ENCODE measurements at places on chromosomes 3 and 15.

GRCh38 chr3:18655827-18656226 lies 230.7 kb upstream of the SATB1 start:
- DNase-seq: no peak

GRCh38 chr3:186307594-186308221 lies 54.3 kb downstream of the DGKG start:
- DNase-seq: no peak

- no peak for DNase-seq
Measured at GRCh38 chr3:157871838-157872460, 234.3 kb downstream of the SHOX2 start.

- no peak for DNase-seq
Measured at GRCh38 chr15:80609091-80609490, 86.0 kb upstream of the ABHD17C start.

GRCh38 chr3:13451301-13451673 lies 28.8 kb upstream of the HDAC11 start:
- DNase-seq: no peak

- no peak for DNase-seq
Measured at GRCh38 chr3:71753701-71754609, at the start of gene GPR27. Gene GPR27, plus strand, starts transcription at chr3:71753855. Its CDS starts 195 bp downstream, at chr3:71754050.

GRCh38 chr3:129278439-129278965 lies at the start of gene HMCES:
Gene HMCES, plus strand, starts transcription at chr3:129278870. Its CDS starts 863 bp downstream, at chr3:129279733.
- DNase-seq: peak; percentile 48

DNA sequence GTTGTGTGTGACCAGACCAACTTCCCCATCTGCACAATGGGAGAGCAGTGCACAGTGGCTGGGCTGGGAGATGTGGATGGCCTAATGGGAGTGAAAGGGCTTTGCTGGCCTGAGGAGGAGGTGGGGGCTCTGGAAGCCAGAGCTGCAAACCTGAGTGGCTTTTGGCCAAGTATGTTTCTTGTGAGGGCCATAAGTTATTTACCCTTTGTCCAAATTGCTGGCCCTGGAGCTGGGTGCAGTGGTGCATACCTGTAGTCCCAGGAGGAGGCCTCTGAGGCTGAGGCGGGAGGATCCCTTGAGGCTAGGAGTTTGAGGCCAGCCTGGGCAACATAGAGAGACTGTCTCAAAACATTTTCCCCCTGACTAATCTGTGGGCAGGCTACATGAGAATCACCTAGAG lies 129.1 kb downstream of the WNT7A start:
- no peak for DNase-seq

- DNase-seq: no peak
Measured at GRCh38 chr3:8328967-8329366, 172.7 kb upstream of the LMCD1 start.

- DNase-seq: no peak
Measured at GRCh38 chr15:94053626-94054025, 177.7 kb upstream of the MCTP2 start.

GRCh38 chr3:48190911-48191310 lies 2.7 kb upstream of the CDC25A start:
- DNase-seq: no peak

- DNase-seq: no peak
Measured at GRCh38 chr3:113002679-113003078, 11.9 kb downstream of the GTPBP8 start.

DNA sequence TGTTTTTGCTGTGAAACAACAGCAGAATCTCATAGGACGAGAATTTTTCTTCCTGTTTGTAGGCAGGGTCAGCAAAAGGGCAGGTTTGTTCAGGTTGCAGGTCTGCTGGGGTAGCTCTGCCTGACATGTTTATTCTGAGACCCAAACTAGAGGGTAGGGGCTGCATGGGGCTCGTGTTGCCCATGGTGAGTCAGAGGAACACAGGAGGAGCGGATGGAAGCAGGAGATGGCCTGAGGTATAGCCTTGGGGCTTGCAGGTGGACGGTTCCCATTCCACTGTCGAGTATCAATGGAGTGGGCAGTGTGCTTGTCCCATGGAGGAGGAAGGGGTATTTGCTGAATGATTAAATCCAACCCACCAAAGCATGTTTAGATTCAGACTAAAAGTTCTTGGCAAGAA lies 138.9 kb downstream of the APBA2 start:
- DNase-seq: no peak

DNA sequence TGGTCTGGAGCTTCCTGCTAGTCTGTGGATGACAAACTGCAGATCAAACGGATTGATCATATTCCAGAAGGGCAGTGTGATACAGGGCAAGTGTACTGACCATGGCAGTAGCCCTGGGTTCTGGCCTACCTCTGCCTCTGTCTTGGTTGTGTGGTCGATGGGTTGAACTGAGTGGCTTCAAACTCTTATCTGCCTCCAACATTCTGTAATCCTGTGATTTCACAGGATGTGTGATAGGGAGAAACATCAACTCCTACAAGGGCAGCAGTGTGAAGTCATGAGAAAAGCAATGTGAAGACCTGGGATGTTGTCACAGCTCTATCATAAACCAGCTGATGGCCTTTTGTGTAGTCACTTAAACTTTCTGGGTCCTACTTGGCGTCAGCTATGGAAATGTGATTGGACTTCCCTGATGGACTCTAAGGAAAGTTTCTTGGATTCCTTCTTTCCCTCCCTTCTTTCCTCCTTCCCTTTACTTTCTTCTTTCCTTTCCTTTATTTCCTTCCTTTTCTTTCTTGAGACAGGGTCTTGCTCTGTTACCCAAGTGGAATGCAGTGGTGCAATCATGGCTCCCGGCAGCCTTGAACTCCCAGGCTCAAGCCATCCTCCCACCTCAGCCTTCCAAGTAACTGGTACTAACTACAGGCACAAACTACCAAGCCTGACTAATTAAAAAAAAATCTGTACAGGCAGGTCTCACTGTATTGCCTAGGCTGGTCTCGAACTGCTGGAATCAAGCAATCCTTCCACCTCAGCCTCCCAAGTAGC lies 114.8 kb downstream of the BBX start:
- DNase-seq: no peak

DNA sequence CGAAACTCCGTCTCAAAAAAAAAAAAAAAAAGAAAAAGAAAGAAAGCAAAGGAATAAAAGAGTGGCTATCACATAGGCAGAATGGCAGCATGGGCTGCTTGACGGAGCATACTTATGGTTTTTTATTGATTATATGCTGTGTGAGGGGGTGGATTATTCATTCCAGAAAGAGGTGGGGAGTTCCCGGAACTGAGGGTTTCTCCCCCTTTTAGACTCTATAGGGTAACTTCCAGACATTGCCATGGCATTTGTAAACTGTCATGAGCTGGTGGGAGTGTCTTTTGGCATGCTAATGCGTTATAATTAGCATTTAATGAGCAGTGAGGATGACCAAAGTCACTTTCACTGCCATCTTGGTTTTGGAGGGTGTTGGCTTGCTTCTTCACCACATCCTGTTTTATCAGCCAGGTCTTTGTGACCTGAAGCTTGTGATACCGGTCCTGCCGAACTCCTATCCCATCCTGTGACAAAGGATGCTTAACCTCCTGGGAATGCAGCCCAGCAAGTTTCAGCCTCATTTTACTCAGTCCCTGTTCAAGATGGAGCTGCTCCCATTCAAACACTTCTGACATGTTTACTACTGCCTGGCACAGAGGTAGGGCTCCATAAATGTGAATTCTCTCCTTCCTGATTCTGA lies 15.8 kb upstream of the ABHD17C start:
- no peak for DNase-seq

DNA sequence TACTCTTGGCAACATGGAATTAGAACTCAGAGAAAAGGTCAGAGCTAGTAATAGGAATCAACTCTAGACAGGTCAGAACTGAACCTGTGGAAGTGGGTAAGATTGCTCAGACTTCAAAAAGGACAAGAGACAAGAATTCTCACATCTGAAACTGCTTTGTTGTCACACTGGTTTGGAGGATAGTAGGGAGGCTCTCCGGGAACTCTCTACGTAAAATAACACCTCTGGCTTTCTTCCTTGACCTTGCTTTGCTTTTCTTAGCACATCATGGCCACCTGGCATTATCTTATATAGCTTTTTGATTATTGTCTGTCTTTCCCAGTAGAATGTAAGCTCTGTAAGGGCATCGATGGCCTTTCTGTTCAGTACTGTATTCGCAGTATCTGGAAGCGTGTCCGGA lies 13.2 kb upstream of the NFKBIZ start:
- no peak for DNase-seq

DNA sequence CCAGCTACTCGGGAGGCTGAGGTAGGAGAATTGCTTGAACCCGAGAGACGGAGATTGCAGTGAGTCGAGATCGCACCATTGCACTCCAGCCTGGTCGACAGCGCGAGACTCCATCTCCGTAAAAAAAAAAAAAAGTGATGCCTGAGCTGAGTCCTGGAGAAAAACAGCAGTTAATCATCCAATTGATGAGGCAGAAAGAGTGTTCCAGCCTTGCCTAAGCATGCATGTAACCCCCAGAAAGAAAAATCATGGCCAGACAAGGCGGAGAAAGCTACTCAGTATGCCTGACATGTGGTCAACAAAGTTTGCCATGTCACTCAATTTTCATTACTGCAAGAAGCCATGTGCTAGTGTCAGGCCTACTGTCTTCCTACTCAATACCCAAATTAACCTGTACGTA lies 593.1 kb upstream of the MDFIC2 start:
- DNase-seq: no peak

GRCh38 chr3:171699601-171700000 lies 110.7 kb downstream of the PLD1 start:
- no peak for DNase-seq

DNA sequence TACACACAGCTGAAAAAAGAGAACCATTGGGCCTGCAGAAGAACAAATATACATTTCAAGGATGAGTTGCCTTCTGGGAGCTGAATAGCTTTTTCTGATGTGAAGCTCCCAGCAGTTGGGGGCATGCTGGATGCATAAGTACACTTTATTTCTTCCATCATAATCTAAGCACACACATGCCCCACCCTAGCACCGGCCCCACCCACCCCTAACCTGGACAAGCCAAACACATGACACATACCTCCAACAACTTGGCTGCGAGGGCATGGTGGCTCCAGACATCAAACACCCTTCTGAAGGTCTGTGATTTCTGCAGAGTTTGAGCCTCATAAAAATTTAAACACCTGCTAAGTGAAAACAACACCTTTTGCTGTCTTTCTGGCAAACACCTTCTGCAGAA lies 307.2 kb upstream of the TRIM42 start:
- no peak for DNase-seq

- no peak for DNase-seq
Measured at GRCh38 chr3:124489506-124489905, 240.7 kb upstream of the UMPS start.

DNA sequence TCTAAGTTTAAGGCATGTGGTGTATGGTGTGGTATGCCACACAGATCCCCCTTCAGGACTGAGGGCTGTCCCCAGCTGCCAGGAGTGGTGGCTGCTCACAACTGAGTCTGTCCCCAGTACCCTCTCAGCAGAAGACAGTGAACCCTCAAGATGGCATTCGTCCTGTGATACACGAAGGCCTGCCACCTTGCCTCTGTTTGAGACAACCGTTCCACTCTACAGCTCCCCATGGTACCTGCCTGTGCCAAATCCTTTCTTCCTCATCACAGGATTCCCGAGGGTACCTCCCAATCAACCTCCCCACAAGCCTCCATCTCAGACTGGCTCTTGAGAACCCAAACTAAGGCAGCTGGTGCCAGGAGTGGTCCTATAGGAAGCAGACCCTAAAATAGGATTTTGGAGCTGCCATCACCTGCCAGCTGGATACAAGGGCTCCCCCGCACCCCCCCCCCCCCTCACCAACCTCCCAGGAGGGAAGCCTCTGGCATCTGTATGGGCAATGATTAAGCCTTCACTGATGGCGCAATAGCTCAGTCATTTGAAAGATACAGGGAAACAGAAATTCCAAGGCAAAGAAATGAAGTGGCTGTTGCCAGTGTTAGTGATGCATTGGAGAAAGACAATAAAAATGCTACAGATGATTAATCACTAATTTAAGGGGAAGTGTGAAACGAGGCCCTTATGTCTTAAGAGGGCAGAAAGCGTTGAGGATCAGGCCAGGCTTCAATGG lies 230.0 kb upstream of the LYSMD4 start:
- DNase-seq: no peak

- DNase-seq: no peak
Measured at GRCh38 chr3:51384055-51384725, 901 bp upstream of the MANF start.

- DNase-seq: no peak
Measured at GRCh38 chr3:13621381-13622221, 72.7 kb downstream of the FBLN2 start.

DNA sequence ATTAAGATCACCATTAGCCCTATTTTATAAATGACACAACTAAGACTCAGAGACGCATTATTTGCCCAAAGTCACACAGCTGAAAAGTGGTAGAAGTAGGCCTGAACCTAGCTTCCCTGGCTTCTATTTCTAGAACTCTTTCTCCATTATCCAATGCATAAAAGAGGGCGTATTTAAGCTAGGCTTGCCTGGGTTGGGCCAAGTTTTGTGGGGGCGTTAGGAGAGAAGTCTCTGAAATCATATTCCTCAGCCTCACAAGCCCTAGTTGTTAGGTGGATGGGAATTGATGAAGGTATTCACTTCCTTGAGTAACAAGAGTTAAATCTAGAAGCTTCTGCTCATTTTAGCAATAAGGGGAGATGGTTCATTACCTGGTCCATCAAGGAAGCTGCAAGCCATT lies 22.3 kb downstream of the TIMP4 start:
- no peak for DNase-seq

GRCh38 chr3:62605413-62606068 lies 232.2 kb upstream of the FEZF2 start:
- no peak for DNase-seq

- DNase-seq: no peak
Measured at GRCh38 chr3:133691273-133692107, 29.7 kb upstream of the TOPBP1 start.

- no peak for DNase-seq
Measured at GRCh38 chr3:134918441-134918840, 123.4 kb downstream of the EPHB1 start.

DNA sequence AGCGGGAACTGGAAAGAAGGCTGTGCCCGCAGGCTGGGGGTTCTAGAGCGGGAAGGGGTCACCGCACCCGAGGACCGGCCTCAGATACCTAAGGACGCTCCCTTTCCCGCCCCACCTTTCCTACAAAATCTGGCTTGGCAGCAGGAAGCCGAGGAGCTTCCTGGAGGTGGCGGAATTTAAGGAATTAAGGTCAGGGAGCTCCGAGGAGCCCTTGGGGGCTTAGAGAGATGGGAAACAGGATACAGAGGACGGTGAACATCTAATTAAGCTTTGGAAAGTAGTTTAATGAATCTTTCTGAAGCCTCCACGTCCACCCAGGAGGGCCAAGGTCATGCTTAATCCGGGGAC lies 507 bp upstream of the AP3B2 start:
- DNase-seq: no peak

Data from iPS DF 19.7 (cell line).